ENCODE measurements at places on chromosomes 11 and 22.

DNA sequence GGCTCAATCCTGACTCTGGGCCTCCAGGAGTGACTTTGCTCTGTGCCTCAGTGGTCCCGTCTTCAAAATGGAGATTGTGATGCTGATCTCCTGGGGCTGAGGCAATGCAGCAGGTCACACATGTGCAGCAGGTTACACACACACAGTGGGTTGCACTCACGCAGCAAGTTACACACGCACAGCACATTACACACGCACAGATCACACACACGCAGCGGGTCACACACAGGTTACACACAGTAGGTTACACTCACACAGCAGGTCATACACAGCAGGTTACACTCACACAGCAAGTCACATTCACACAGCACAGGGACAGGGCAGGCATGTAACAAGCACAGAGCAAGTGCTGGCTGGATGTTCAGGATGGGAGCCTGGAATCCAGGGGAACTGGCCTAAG, 11.3 kb downstream of the C11orf24 start:
- no peak for DNase-seq

- DNase-seq = no peak
Measured at GRCh38 chr11:42237701-42238235, 778.3 kb upstream of the LRRC4C start.

DNA sequence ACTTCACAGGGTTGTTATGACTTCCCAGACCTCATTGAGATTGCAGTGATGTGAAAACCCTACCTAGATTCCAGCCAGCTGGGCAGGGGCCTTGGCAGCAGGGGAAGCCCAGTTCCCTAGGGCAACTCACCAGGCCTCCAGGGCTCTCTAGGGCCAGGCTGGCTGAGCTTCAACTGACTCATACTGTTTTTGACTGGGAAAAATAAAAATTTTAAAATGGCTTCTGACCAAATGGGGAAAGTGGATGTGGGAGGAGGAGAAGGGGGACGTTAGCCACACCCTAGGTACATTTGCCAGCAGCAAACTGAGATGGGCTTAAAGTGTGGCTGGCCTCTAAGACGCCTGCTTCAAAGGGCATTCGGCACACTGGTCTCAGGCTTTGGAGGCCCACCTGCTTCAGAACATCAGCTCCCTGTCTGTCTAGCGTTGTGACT, 39.0 kb downstream of the BMAL1 start:
- no peak for DNase-seq

- no peak for DNase-seq
Measured at GRCh38 chr11:125960771-125961170, 14.9 kb downstream of the VSIG10L2 start.

DNA sequence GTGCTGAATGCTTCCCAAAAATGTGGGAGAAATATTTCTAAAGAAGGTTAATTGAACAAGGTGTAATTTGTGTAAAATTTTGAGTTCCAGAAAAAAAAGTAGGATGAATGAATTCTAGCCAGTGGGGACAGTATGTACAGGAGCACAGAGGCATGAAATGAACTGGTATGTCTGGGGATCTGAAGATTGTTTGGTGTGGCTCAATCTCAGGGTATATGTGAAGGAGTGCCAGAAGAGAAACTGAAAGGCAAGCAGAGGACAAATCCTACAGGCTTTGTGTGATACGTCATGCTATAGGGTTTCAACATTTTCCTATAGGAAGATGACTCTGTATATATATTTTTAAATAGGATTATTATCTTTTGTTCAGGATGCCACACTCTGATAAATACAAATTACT, 126.9 kb downstream of the FAM181B start:
- DNase-seq = no peak

DNA sequence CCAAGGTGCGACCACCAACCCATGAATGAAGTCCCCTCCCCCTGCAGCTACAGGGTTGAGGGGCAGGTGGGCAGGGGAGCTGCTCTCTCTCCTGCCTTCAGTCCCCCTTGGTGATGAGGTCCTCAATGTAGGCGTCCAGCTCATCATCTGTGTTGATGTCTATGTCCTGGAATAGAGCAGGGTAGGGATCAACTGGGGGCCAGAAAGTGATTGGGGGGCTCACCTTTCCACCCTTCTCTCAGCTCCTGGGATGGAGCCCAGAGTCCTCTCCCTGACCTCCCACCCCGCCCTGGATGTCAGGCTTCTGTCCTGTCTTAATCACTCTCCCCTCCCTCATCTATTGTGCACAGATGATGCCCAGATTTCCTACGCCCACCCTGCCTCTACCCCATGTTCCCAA, 41.9 kb downstream of the MORC2 start:
- DNase-seq = no peak

DNA sequence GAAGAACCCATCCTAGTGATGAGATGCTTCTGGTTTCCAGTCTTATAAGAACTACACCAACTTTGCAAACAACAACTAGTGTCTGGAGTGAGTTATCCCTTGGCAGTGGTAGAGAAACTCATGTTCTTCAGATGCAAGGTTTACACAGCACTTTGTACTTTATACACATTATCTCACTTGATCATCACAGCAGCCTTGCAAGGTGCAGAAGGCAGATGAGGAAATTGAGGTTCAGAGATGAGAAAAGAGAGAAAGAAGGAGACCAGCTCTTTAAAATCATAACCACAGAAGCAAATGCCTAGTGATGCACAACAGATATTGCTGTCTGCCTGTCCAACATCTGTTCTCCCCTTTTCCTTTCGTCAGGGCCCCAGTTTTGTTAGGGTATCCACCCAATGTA, 16.7 kb upstream of the CD44 start:
- no peak for DNase-seq

DNA sequence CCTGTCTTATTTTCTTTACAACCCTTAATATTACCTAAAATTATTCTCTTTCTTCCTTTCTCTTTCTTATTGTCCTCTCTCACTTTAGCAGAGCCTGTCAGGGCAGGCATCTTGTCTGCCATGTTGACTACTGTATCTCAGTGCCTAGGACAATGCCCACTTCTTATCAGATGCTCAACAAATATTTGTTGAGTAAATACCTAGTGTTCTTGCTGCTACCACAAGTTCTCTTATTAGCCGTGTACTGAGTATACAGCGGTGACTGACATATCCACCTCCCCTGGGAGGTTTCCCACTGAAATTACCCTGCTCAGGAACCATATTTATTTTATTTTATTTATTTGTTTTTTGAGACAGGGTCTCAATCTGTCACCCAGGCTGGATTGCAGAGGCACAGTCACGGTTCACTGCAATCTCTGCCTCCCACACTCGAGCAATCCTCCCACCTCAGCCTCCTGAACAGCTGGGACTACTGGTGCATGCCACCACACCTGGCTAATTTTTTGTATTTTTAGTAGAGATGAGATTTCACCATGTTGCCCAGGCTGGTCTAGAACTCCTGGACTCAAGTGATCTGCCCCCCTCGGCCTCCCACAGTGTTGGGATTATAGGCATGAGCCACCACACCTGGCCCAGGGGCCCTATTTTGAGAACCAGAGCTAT, 6.7 kb downstream of the HPX start:
- no peak for DNase-seq

DNA sequence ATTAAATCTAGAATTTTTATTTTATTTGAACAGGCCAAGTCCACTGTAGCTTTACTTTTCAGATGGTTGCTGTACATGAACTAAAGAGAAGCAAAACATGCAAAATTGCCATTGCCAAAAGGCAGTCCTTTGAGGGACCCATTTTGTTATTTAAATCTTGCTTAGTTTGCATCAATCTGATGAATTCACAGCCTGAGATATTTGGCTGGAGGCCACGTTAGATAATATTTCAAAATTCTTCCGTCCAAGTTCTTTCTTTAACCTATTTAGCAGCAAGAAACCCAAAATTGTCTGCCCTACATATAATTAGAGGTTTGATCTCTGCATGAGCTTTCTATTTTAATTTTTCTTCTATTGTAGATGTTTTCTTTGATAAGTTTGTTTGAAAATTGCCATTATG, 1706.9 kb upstream of the RAG2 start:
- DNase-seq = no peak

GRCh38 chr22:24187731-24188644, 6.7 kb downstream of the SUSD2 start:
- no peak for DNase-seq

DNA sequence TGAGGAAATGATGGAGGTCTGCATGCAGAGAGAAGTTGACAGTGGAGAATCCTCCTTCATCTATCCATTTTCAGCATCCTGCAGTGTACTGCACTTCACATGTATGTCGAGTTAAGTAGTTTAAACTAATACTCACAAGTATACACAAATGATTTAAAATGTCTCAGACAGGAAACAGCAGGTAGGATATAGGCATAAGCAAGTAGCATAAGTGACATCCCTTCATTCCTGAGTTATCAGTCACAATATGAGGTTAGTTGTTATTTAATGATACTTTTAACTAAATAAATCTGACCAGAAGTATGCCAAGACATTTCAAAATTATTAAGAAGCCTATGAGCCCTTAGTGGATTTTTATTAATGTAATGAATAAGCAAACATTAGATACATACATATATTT, 37.4 kb downstream of the MTMR2 start:
- DNase-seq = no peak

- peak; percentile 49 for DNase-seq
Measured at GRCh38 chr11:61162092-61162941, 1.1 kb upstream of the VPS37C start.

DNA sequence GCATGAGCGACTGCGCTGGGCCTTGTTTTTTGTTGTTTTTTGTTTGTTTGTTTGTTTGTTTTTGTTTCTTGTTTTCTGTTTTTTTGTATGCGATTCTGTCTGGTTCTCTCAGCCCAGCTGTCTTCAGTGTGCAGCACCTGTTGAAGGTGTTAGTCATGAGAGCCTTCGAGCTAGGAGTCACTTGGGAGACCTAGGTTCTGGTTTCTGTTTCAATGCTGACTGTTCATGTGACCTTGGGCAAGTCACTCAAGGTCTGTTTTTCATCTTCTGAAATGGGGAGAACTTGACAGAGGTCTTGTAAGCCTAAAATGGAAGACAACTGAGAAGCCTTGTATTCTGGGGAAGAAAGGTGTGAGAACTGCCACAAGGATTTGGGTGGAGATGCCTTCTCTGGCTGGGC, 1.8 kb downstream of the DCPS start:
- no peak for DNase-seq

DNA sequence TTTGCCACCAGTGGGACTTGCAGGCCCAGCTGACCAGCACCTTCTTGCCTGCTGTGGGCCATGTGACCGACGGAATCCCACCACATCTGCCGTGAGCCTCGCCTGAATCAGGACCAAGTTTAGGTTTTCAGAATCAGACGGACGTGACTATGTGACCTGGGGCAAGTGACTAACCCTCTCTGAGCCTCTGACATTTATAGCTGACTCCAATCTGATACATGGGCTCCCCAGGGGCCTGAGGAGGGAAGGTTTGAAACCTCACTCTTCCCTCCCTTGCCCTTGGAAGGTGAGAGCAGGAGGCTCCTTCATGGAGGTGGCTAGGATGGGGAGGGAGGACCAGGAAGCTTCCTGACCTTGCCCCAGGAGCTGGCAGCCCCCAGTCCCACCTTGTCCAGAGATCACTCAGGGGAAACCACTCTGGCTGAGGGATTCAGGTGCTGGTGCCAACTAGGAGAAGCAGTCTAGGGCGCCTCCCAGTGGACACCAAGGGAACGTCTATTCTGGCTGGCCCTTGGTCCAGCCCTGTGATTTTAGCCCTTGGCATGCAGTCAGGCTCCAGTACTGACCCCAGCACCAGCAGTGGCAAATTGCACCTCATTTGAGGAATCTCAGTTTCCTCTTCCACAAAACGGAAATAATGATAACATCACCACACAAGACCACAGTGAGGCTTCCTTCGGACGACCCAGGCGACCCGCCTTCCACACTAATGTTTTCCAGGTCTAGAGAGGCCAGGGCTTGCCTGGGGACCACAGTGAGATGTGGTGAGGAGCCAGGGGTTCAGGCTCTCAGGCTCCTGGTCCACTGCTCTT, 47.2 kb upstream of the SYT7 start:
- DNase-seq = peak; percentile 33

- DNase-seq = no peak
Measured at GRCh38 chr11:105432241-105432995, 177.5 kb upstream of the GRIA4 start.

DNA sequence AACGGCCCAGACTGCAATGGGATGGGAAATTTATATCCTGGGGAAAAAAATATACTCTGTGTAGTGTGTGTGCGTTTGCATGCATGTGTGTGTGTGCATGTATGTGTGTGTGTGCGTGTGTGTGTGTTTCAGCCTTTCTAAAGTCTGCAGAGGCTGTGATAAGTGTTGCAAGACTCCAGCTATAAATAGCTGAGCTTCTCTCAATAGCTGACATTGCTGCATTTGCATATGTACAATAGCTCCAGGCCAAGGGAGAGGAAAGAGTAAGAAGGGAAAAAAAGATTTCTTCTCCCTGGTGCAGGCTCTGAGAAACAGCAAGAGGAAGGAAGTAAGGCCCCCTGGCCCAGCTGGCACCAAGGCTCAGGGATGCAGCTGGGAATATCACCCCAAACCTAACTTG, 483.0 kb downstream of the MN1 start:
- no peak for DNase-seq

- DNase-seq = no peak
Measured at GRCh38 chr11:31969359-31969702, 121.5 kb upstream of the RCN1 start.

- no peak for DNase-seq
Measured at GRCh38 chr11:115901069-115901468, 396.9 kb upstream of the CADM1 start.

DNA sequence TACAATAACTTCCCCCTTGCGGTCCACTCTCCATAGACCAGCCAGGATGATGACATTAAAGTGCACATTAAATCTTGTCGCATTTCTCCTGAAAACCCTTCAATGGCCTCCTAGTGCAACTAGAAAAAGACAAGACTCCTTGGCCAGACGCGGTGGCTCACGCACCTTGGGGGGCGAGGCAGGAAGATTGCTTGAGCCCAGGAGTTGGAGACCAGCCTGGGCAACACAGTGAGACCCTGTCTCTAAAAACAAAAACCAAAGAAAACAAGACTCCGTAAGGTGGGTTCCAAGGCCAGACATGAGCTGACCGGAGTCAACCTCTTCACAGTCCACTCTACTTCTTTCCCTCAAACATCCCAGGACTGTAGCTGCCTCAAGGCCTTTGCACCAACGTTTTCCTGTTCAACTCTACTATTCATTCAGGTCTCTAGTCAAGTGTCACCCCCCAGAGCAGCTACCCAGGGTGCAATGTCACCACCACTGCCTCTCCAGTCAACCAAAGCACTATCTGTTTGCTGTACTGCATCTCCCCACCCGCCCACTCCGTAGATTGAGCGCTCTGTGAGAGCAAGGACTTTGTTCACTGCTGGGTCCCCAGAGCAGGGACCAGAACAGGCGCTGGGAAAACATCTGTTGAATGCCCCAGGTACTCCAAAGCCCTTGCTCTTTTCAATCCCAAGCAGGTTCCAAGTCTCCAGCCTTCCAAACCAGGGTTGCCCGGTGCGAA, 739 bp downstream of the ZMAT5 start:
- DNase-seq = no peak

GRCh38 chr11:112751329-112751728, 209.9 kb upstream of the NCAM1 start:
- DNase-seq = no peak
